ENCODE measurements at places on chromosomes 11 and 22.

DNA sequence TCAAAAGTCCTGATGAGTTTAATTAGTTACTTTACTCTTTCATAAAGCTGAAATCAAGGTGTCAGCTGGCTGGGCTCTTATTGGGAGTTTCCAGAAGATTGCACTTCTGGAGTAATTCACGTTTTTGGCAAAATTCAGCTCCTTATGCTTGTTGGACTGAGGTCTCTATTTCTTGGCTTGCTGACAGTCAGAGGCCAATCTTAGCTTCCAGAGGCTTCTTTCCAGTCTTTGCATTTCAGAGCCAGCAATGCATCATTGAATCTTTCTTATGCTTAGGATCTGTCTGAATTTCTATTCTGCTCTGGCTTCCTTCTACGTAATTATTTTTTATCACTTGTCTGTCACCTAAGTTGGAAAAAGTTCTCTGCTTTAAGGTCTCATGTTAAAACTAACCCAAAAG is 91.4 kb upstream of the SYN3 start:
- DNase-seq: no peak

DNA sequence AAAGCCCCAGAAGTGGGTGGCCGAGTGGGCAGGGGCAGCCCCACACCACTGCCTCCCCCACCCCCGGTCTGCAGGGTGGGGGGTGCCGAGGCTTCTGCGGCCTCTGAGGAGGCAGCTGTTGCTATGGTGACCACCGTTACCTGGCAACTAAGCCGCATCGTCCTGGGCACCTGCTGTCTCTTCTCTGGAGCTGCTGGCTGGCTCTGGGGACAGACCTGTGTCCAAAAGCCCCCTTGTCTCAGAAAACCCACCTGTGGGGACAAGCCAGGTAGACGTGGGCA is 79.9 kb upstream of the PRR5 start:
- DNase-seq: no peak

GRCh38 chr22:43006753-43007152 is 8.2 kb downstream of the PACSIN2 start:
- no peak for DNase-seq

DNA sequence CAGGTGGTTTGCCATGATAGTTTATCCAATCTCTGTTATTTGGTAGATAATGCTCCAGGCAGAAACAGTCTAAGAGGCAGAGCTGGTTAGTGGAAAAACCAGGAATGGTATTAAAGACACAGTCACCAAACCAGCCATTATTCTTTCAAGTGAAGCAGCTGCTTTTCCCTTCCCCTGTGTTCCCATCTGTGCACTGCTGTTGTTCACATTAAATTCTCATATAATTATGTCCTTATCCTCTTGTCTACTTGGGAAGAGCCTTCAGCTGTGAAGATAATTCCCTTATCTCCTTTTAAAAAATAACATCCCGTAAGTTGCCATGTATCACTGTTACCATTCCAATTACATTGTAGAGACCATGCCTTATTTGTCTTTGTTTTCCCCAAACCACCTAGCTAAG is 5.2 kb upstream of the TBCEL start:
- DNase-seq: no peak

DNA sequence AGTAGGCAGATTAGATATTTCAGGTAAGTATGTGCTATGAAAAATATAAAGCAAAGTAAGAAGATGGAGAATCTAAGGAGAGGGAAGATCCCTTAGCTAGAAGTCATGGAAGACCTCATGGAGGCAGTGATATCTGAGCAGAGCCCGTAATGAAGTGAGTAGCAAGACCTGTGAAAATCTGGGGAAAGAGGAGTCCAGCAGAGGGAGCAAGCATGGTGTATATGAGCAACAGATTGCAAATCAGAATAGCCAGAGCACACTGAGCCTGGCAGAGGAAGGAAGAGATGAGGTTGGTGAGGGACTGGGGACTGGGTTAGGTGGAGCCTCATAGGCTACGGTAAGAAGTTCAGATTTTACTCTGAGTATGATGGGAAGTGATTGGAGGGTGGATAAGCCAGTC is 9.4 kb downstream of the LHFPL7 start:
- no peak for DNase-seq

GRCh38 chr11:45859661-45860140 is 12.4 kb downstream of the CRY2 start:
- peak; percentile 85 for DNase-seq

DNA sequence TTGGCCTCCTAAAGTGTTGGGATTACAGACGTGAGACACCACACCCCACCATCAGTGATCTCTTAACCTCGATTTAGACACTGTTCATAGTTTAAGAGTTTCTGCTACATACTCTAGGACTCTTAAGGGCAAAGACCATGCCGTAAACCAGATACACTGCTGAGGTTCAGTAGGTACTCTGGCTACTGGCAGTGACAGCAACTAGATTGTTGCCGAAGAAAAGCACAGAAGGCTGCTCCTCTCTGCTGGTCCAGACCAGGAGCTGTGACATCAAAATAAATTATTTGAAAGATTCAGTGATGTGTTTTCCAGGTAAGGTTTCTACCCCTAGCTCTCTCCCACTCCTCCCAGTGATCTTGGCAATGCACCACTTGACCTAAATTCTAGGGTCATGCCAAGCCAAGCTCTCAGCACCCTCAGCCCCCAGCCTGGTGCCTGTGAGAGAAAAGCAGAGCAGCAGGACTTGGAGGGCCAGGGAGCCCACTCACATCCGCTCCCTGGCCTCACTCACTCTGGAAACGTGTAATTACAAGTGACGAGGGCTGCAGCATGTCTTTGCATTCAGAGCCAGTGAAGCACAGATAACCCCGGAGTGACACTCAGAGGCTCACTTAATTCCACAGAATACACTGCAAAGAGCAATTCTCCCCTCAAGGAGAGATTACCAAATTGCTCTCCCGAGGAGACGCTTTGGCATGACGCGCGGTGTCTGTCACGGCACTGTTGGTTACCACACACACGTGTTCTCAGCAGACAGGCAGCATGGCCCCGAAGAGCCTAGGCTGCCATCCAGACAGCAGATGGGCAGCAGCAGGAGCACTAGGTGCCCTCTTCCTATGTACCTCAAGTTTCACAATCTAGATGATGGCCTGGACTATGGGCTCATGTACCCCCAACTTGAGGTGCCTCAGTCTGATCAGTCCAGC is 96.9 kb upstream of the PITPNB start:
- no peak for DNase-seq

DNA sequence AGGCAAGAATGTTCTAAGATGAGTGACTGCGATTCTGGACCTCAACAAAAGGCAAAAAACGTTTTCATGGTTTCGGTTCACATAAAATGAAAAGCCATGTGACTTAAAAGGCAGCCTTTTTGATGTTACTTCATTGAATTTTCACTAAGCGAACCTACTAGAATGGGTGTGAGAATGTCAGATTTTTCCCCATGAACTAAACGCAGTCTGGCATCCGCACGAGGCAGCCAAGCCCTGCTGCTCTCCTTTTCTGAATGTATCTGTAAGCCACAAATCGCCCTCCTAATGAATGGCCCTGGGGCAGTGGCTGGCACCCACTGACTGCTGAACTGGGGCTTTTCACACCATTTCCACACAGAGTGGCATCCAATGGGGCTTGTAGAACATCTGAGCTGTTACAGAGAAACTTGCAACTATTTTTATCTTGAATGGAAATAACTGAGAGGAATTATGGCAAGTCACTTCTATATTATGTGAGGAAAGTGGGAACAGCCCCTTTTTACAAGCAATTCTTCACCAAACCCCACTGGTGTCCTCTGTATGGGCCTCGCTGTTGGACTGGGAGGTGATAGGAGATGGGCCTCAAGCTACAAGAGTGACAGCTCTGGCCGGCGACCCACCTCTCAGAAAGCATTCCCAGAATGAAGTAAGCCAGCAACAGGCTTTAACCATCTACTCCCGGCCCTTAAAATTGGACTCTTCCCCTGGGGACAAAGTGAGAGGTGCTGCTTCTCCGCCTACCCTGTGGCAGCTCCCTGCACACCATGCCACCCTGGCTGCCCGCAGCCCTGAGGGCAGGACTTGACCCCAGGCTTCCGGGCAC is 29.4 kb downstream of the PPP2R1B start:
- no peak for DNase-seq

DNA sequence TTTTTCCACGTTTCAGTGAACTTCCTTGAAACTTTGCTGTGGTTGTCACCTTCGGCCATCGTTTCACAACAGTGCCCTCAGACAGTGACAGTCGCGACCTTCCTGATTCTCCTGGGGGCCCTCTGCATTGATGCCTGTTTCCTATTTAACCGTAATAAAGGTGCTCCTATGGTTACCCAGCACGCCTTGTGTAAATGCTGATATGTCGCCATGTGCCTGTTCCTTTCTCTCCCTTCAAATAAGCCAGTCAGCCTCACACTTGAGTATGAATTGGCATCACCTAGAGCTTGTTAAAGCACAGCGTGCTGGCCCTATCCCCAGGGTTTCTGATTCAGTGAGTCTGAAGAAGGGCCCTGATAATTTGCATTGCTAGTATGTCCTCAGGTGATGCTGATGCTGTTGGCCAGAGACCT is 104.8 kb downstream of the MICAL2 start:
- DNase-seq: no peak

GRCh38 chr11:71342951-71343827 is 90.8 kb upstream of the SHANK2 start:
- DNase-seq: no peak

- no peak for DNase-seq
These were observed 31.9 kb downstream of the RRP8 start for GRCh38 chr11:6571434-6572008.

- DNase-seq: no peak
These were observed 15.1 kb downstream of the TBC1D22A start for GRCh38 chr22:46777609-46777970.

DNA sequence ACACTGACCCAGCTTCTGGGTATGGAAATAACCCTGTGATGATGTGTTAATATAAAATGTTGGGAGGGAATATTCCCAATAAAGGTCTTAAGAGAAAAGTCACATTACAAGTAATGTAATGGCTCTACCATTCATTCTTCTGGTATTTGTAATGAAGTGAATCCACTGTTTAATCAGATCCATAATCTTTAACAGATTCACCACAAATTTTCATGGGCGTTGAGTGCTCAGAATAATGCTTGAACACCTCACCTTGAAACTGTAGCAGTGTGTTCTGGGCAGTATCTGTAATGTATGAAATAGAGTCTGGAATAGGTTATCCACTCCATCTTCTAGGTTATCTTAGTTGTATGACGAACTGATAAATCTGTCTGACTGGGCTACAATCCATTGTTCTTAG is 26.6 kb upstream of the CRTAM start:
- no peak for DNase-seq

- DNase-seq: no peak
These were observed 906 bp downstream of the ARSA start for GRCh38 chr22:50626850-50627641.

- no peak for DNase-seq
These were observed 68.7 kb downstream of the DDX10 start for GRCh38 chr11:108733479-108734116.

- no peak for DNase-seq
These were observed 918 bp upstream of the CAPN5 start for GRCh38 chr11:77065878-77066228.

DNA sequence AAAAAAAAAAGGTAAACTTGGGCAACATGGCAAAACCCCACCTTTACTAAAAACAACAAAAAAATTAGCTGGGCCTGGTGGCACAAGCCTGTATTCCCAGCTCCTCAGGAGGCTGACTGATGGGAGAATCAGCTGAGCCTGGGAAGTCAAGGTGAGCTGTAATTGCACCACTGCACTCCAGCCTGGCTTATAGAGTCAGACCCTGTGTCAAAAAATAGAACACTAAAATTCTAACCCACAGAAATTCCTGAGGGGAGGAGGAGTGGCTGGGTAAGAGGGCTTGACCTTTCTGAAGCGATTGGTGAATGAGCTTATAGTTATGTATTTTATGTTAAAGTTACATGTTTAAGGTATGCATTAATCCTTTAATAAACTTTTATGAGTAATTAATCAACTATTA is 53.3 kb downstream of the FAT3 start:
- DNase-seq: no peak

DNA sequence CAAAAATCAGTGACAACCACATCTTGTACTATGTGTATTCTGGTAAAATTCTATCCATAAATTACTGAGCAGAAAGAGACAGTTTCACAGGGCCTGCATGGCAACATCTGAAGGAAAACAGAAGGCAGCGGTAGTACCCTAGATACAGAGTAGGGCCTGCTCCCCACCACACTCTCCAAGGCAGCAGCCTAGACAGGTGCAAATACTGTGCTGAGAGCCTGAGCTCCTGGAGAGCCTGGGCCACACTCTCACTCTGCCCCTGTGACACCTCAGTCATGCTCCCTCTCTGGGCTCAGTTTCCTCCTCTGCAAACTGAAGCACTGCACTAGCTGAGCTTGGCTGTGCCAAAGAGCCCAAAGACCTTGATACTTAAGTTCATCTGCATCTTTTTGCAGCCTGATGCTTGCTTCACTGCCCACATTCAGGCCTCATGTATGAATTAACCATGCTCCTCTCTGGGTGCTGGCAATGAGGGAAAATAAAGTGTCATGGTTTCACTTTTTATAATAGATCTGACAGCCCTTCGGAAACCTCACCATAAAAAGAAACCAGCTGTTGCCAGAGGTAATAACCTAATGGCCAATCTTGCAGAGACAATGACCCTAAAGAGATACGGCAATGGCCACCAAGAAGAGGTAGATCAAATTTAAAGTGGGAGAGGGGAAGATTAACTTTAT is 104.7 kb downstream of the PLEKHA7 start:
- DNase-seq: no peak

- peak; percentile 24 for DNase-seq
These were observed 23.5 kb downstream of the SPATA19 start for GRCh38 chr11:133821776-133822175.

- DNase-seq: no peak
These were observed 241.6 kb downstream of the FAM76B start for GRCh38 chr11:95547976-95548375.

DNA sequence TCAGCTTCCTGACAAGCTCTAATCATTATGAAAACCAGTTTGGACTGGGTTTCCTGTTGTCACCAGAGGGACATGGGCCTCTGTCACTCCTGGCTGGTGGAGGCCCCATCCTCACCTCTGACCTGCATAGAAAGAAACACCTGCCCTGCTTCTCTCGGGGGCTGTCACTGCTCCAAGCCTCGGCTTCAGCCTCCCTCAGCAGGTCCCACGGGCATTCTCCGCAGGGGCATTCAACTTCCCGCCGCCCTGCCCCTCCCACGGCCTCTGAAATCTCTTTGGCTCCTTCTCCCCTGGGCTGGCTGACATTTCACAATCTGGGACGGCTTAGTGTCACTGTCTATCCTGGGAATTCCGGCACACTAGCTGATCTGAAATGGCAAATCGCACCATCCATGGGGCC is 257.9 kb downstream of the CTTN start:
- no peak for DNase-seq

DNA sequence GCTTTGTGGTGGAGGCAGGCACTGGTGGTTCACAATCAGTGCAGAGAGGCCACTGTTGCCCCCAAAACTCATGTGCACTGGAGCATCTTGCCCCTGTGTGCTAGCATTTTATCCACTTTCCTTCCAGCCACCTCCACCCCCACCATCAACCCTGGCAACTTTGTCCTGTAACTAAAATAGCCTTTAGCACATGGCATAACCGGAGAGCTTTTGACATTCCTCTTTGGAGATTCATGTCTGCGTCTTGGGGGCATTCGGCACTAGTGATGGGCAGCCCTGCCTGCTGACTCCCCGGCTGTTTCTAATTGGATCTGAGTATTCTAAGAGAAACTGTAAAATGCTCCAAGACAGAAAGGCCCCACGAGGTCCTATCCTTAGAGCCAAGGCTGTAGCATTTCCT is 15.8 kb downstream of the SHISA8 start:
- no peak for DNase-seq

Data from C1 segment of cervical spinal cord (tissue), 14 donors.